ENCODE measurements at places on chromosomes 1 and 21.

DNA sequence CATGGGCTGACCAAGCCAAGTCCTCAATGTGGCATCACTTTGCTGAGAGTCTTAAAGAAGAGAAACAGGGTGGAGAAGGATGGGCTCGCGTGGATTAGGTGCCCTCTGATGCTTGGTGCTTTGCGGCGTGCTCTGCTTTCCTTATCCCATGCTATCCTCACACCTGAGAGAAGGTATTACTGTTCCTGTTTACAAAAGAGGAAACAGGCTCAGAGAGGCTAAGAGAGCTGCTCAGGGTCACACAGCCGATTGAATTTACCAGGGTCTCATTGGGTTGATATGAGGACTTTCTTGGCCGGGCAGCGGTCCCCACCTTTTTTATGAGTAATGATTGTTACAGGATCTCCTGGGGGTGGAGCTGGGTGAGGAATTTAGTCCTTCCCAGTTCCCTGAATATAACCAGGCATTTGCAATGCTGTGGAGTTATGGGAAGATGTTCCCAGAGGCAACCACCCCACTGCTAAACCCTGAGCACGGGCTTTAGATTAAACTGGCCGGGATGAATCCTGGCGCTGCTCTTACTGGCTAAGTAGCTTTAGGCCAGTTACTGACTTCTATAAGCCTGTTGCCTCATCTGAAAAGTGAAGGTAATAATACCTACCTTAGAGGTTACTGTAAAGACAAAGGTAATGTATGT lies 4.5 kb downstream of the ASCL5 start:
- no peak for DNase-seq

- no peak for DNase-seq
Observed at GRCh38 chr1:169529068-169529642, 43.4 kb upstream of the SLC19A2 start.

DNA sequence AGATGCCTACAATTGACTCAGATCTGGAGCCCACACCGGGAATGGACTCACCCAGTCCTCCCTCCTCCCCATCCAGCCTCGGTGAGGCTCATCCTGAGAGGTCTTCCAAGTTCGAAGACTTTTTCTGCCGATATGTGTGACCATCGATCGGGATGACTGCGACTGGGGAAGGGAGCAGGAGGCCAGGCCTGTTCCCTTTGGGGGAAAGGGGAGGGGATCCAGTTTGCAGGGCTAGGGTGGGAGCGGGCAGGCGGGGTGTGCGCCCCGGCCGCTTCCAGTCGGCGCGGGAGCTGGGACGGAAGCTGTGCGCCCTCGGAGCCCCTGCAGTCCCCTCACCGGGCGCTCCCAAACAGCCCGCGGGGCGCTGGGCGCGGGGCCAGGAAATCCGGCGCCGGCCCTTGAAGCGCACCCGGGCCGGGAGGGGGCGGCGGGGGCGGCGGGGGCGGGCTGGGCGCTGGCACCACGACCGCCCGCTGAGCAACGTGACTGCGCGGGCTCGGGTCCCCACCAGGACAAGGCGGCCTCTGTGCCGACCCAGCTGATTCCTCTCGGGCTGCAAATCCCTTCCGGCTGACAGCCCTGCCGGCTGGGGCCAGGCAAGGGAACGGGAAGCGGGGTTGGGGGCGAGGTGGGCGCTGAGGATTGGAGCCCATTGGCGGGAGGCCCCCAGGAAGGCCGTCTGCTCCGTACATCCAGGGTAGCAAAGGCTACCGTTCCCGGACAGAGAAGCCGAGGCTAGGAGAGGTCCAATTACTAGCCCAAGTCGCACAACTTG lies 103.9 kb downstream of the EBNA1BP2 start:
- DNase-seq: no peak

DNA sequence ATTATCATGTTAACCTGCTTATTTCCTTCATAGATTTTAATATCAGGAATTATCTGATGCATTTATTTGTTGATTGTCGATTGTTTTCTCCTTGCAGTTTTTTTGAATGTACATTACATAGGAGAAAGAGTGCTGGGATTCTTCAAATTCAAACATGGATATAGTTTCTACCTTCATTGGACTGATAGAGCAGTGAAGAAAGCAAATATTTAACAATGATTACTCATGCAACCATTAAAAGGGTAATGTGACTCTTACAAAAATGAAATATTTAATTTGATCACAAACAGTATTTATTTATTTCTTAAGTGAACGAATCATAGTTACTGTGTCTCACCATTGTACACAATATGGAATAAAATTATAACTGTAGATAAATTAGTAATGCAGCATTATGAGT lies 350.9 kb downstream of the BRINP3 start:
- DNase-seq: no peak

GRCh38 chr1:76281306-76281705 lies 206.8 kb downstream of the ST6GALNAC3 start:
- DNase-seq: no peak

DNA sequence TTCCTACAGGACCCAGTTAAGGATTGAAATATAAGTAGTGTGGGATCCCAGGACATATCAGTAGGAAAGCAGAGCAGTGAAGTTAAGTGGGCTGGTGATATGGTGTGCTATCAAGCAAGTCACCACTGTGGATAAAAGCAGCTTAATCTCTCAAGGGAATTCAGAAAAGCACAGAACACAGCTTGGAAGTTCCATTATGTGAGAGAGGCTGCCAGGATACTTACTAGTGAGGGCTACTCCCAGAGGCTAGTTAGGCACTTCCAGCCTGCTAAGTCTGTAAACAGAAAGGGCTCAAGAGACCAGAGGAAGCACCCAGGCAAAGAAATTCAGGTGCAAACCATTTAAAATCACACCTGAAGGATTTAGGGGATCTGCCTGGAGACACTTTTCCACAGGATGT lies 18.8 kb upstream of the GRIK1 start:
- no peak for DNase-seq

- DNase-seq: no peak
Observed at GRCh38 chr21:34502480-34503106, 9.4 kb downstream of the KCNE1 start.

GRCh38 chr21:37710546-37711285 lies 205.5 kb downstream of the KCNJ6 start:
- DNase-seq: no peak

GRCh38 chr21:39597595-39597994 lies 15.1 kb upstream of the B3GALT5 start:
- DNase-seq: no peak

GRCh38 chr1:48741380-48741779 lies 35.3 kb downstream of the BEND5 start:
- DNase-seq: no peak

DNA sequence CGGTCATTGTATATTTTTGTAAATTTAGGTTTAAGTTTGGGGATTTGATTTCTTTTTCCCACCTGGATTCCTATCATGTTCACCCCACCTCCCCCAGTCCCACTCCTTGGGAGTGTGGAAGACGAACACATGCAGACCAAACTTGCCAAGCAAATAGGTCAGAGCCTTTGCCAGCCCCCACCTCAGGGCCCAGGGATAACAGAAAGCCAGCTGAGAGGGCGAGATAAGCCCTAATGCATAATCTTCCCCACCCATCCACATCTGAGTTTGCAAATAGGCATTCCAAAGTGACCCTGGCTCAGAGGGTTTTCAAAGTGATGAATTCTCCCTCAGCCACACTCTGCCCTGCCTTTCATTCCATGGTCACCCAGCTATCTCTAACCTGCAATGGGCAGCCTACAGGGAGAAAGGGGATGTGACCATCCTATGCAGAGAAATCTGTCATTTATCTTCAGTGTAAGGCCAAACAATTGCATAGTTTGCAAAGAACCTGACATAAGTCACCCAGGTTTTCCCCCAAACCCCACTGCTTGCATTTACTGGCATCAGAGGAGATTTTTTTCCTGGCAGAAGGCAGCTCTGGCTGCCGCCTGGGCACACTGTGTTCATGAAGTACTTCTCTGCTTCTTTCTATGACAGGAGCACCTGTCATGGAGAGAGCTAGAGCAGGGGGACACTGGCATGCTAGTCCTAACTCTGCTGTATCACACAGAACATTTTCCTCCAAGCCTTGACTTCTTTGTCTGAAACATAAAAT lies 69.0 kb upstream of the NFIA start:
- no peak for DNase-seq

DNA sequence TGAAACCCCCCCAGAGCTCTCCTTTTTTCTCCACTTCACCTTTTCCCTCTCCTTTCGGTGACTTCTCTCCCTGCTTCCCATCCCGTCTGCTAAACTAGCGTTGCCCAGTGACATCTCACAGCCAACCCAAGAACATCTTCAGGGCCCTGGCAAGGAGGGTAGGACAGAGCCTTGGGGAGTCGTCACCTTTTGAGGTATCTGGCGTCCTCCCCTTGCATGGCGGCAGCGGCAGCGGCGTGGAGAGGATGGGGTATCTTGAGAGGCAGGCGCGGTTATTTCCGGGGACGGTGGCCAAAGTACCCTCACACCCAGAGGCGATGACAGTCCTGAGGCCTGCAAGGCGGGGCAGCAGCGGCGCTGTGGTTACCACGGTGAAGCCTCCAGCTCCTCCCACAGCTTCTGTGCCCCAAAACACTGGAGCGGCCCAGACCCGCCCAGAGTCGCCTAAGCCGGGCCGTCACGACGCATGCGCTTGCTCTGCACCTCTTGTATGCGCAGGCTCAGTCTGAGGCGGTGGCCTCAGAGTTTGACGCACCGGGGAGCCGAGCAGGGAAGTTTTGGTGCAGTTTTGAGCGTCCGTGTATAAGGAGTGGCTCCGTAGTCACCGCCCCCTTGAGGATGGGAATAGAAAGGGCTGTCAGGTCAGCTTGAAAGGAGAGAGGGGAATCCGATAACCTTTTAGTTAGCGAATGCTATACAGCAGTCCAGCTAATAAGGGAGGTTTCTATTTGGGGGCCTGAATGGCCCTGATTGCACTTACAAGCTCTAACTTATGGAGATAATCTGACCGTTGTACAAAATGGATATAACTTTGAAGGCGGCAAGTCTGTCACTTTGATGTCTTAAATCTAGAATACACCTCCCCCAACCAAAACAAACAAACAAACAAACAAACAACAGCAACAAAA lies at the start of gene KIFAP3:
KIFAP3 (minus strand) TSS at position 446 of the 908 bp plus-strand sequence; CDS start at position 218, 228 bp downstream.
- peak; percentile 89 for DNase-seq

GRCh38 chr1:183753464-183753891 lies 51.4 kb upstream of the RGL1 start:
- no peak for DNase-seq

- no peak for DNase-seq
Observed at GRCh38 chr1:206744683-206745082, 25.9 kb upstream of the IL19 start.

DNA sequence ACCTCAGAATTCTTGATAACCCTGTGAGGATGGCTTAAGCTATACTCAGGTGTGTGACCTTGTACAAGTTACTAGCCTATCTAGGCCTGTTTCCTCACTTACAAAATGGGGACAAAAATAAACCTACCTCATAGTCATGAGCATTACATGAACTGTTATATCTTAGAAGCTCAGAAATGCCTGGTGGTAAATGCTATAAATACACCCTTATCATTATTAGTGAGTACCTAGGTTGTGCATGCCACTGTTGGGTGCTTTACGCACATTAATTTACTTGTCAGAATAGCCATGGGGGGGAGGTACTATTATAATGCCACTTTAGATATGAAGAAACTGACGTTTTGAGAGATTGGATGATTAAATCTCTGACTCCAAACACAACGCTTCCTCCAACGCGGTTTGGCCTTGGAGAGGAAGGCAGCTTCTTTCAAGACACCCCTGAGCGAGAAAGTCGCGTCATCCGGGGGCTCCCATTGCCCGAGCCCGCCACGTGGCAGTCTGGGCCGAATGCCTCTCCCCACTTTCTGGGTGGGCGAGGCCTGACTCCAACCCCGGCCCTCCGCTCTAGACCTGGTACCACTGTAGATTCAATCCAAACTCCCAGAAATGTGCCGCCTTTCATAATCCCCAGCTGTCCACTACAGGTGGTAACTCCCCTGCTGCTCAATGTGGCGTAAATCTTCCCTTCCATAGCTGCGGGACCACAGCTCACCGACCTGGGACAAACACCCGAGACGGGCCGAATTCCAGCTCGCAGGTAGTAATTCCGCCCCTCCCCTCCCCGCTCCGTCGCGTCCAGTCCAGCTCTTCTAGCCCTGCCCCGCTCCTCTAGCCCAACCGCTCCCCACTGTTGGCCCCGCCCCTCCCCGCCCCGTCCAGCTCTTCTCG lies 771 bp upstream of the RAD54L start:
- DNase-seq: peak; percentile 40

GRCh38 chr1:25643929-25644328 lies 27.3 kb downstream of the MAN1C1 start:
- DNase-seq: no peak

DNA sequence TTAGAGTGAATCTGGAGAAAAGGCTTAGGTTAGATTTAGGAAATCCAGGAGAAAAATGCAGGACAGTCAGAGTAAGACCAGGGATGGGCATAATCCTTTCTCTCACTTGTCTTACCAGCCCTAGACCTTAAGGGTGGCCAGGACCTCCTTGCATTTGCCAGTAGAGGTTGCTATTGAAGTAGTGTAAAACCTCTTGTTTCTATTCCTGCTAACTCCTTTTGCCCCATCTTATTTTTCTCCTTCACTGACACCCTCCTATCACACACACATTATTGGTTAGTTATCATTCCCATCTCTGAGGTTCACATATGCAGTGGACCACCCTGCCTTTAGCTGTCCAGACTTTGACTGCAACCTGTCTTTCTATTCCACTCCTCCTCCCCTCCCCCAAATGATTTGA lies 75.0 kb upstream of the MACF1 start:
- DNase-seq: no peak

DNA sequence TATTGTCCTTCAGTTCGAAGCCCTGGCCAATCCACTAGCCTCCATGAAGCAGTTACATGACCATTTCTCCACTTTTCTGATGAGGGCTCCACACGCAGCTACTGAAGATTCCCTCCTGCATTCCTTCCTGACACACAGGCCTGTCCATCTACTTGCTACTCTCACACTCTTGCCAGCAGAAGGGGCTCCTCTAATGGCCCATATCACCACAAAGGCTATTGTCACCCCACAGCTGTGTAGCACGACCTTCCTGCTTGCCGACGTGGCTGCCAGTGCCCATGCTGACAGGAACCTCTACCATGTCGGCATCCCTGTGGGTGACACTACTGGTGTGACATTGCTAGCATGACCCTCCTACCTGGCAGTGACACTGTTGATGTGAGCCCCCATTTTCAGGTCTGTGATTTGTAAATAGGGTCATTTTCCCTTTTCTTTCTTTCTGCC lies 1528.6 kb upstream of the TPTE start:
- DNase-seq: no peak

DNA sequence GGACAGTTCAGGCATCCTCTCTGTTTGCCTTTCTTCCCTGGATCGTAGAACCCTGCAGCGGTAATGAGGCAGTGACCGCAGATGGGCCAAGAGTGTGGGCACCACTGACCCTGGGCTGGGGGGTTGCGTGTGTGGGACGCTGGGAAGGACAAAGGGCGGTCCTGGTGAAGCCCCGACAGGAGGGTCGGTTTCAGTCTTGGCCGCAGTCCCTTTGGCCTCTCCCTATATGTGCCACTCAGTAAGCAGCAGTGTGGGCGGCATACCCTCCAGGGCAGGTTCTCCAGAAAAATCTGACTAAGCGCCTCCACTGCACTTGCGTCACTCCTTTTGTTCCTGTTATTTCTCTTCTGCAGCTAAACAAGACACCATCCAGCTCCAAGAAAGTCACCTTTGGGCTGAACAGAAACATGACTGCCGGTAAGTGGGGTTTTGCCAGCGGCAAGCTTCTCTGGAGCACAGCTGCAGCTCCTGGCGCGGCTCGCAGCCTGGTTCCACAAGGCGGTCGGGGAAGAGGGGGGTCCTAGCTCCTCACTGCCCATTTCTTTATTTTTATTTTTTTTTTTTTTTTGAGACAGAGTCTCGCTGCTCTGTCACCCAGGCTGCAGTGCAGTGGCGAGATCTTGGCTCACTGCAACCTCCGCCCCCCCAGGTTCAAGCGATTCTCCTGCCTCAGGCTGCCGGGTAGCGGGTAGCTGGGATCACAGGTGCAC lies 27.7 kb upstream of the PDXK start:
- DNase-seq: no peak
